Glutamatergic neuron (in vitro differentiated cells): ENCODE measurements at places on chromosomes 5 and 9. TPM values are rescaled to one million over a fixed set of nuclear protein-coding genes. Genes with fewer than 3 reads are reported as not detected.

DNA sequence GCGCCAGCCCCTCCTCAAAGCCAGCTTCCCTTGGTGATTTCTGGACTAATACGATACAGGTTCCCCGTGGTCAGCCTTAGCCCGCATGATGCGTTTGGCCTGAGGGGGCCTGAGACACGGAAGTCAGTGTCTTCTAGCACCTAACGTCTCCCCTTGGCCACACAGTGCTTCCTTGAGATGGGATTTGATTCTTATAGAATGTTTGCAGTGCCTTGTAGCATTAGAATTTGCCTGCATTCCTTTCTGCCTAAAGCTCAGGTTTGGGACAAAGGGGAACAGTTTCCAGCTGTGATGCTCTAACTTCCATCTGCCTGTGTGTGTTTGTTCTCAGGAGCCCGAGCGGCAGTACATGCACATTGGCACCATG, 34.4 kb downstream of the CFAP90 start:
- no peak overlapping the region for H3K27ac ChIP-seq
- no peaks in the 10 kb centered on the region for H3K4me1 ChIP-seq

Gene PROB1
- 1.3 TPM for total RNA-seq

DNA sequence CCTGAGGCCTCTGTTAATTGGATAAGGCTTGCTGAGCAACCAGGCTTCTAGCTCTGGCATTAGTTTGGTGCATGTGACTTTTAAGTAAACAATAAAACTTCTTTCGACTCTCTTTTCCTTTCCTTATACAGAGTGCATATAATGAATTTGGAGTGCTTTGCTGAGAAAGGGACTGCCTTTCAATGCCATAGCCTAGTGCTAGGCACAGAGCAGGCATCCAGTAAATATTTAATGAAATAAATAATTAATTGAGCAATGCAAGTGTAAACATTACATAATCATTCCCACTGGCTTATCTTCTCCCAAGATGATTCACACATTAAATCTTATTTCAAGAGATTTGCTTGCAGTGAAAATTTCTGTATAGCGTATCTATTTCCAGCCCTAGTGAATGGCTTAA, 74.1 kb downstream of the NMUR2 start:
- H3K36me3 ChIP-seq, result no peaks in the 10 kb centered on the region
- peaks cover 18% of the 10 kb centered on the region for H3K4me1 ChIP-seq
- H3K27ac ChIP-seq, result no peak overlapping the region

GRCh38 chr5:124922255-124922975, 176.0 kb upstream of the ZNF608 start:
- H3K27ac ChIP-seq, result no peak overlapping the region
- no peaks in the 10 kb centered on the region for H3K36me3 ChIP-seq
- H3K4me1 ChIP-seq, result peaks cover 12% of the 10 kb centered on the region
- H3K4me3 ChIP-seq, result no peak overlapping the region
- H3K27me3 ChIP-seq, result no peaks in the 10 kb centered on the region
- no peak for DNase-seq

DNA sequence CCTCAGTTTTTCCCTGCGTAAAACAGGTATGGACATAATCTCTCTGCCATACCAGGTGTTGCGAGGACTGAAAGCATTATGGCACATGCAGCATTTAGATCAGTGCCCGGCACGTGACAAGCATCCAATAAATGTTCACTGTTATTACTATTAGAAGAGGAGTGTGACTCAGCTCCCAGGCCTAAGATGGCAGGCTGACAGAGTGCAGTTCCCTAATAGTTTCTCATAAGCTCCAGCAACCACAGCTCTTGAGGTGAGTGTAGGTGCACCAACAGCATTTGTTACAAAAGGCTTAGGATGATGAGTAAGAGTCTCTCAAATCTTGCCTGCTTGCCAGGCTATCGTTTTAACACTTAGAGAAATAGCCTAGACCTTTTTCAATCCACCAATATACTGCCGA, 28.9 kb upstream of the GLIS3 start:
- no peak overlapping the region for H3K4me3 ChIP-seq
- peaks cover 5% of the 10 kb centered on the region for H3K36me3 ChIP-seq
- H3K27me3 ChIP-seq, result peaks cover 2% of the 10 kb centered on the region
- H3K27ac ChIP-seq, result no peak overlapping the region
- H3K4me1 ChIP-seq, result no peaks in the 10 kb centered on the region
- DNase-seq, result no peak

Gene GCNT1
- total RNA-seq, result 1.2 TPM

Gene PDCD1LG2
- not detected for total RNA-seq

Gene ENTPD8
- total RNA-seq, result 1.0 TPM

DNA sequence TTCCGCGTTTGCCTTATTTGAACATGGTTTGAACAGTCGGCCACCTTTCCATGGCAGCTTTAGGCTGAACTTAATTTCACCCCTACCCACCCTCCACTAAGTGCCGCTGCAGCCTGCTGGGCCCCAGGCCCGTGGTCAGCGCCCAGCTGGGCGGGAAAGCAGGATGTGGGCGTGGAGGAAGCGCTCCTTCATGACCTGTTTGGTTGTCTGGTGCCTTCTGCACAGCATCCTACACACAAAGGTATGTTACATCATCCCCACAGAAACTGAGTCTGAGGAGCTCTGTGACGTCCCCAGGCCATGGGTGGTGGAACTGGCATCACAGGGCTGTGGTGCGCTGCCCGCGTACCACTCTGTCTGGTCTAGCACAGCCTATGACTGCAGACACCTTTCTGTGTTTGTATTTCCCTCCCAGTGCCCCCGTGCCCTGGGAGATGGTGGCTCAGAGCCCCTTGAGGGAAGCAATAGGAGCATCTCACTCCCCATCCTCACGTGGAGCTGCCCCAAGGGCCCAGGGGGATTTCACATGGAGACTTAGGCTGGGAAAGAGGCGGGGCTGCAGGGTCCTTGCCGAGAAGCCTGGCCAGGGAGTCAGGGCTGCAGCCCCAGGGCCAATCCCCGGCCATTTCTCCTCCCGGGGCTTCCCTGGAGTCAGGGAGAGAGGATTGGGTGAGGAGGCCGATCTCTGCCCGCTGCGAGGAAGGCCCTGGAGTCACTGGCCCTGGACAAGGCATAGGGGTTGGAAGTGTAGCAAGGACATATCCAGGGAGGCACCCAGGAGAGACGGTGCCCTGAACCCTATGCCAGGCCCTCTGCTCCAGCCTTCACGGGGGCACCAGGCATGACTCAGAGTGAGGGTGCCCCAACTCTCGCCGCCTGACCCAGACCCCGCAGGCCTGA, 37.5 kb upstream of the SUSD3 start:
- H3K4me3 ChIP-seq, result no peak overlapping the region
- H3K36me3 ChIP-seq, result no peaks in the 10 kb centered on the region
- no peaks in the 10 kb centered on the region for H3K4me1 ChIP-seq
- peaks cover 3% of the 10 kb centered on the region for H3K27me3 ChIP-seq
- H3K27ac ChIP-seq, result no peak overlapping the region

Gene TNFSF8
- not detected for total RNA-seq

GRCh38 chr9:75116306-75116705, 28.0 kb downstream of the OSTF1 start:
- no peak overlapping the region for H3K4me3 ChIP-seq
- no peak overlapping the region for H3K27ac ChIP-seq
- DNase-seq, result no peak
- H3K36me3 ChIP-seq, result peaks cover 10% of the 10 kb centered on the region

- H3K27me3 ChIP-seq, result no peaks in the 10 kb centered on the region
- no peak overlapping the region for H3K4me3 ChIP-seq
- DNase-seq, result no peak
- H3K4me1 ChIP-seq, result no peaks in the 10 kb centered on the region
These were observed 129.5 kb downstream of the NIPBL start for GRCh38 chr5:37005946-37006540.

GRCh38 chr5:172659909-172660628, 19.0 kb downstream of the NEURL1B start:
- peak overlapping the region; percentile 64 for H3K4me3 ChIP-seq
- H3K4me1 ChIP-seq, result peaks cover 23% of the 10 kb centered on the region
- H3K27me3 ChIP-seq, result peaks cover 8% of the 10 kb centered on the region
- peaks cover 12% of the 10 kb centered on the region for H3K36me3 ChIP-seq
- peak; percentile 90 for DNase-seq

DNA sequence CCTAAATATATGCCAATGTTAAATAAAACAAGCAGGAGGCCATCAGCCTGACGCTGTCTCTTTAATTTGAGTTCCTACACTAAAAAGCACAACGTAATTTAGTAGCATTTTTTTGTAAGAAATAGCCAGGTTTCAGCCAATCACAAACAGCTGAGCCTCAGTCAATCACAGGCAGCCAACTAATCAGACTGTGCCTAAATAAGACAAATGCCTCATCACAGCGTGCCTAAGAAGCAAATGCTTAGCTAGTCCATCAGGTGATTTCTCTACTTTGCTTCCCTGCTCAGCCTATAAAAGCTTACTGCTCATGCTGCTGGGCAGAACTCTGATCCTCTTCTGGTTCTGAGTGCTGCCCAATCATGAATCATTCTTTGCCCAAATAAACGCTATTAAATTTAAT, 38.3 kb upstream of the RORB start:
- no peaks in the 10 kb centered on the region for H3K27me3 ChIP-seq
- no peak for DNase-seq
- no peak overlapping the region for H3K27ac ChIP-seq
- no peak overlapping the region for H3K4me3 ChIP-seq
- H3K36me3 ChIP-seq, result no peaks in the 10 kb centered on the region
- no peaks in the 10 kb centered on the region for H3K4me1 ChIP-seq

Gene NOXA1
- 2.6 TPM for total RNA-seq

- DNase-seq, result no peak
- no peaks in the 10 kb centered on the region for H3K27me3 ChIP-seq
- H3K4me3 ChIP-seq, result no peak overlapping the region
- peaks cover 2% of the 10 kb centered on the region for H3K4me1 ChIP-seq
These were observed 35.5 kb upstream of the TENT2 start for GRCh38 chr5:79576606-79577289.

Gene SLC6A3
- total RNA-seq, result 22.4 TPM

DNA sequence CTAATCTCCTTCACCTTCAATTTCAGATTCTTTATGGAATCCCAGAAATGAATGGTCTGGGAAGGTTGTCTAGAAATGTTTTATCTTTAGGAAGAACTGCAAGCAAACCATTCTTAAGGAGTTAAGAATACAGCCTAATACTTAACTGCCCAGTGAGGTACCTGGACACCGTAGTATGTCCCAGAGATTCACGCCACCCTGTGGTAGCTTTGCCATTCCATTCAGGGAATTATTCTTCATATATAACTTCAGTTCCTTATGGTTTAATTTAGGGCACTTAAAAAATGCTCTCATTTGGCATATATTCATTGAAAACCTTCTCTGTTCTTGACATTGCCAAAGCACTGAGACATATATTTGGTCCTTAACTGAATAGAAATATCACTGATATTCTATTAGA, 49.7 kb downstream of the ACTBL2 start:
- DNase-seq, result no peak
- H3K4me3 ChIP-seq, result no peak overlapping the region
- peaks cover 7% of the 10 kb centered on the region for H3K27me3 ChIP-seq
- H3K36me3 ChIP-seq, result no peaks in the 10 kb centered on the region

DNA sequence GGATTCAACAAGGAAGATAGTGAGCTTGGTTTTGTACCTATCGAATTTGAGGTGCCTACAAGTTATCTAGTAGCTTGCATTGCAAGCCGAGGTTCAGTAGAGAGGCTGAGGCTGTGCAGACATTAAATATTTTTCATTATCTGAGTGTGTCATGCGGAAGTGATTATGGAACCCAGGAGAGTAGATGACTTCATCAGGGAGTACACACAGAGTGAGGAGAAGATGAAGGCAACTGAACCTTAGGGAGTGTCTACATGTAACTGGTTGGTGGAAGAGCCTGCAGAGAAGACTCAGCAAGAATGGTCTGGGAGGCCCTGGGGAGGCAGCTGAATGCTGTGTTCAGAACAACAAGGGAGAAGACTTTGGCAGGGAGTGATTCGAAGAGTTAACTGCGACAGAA, 393.9 kb downstream of the ARHGEF28 start:
- no peak overlapping the region for H3K27ac ChIP-seq
- DNase-seq, result no peak
- no peak overlapping the region for H3K4me3 ChIP-seq
- H3K4me1 ChIP-seq, result no peaks in the 10 kb centered on the region

DNA sequence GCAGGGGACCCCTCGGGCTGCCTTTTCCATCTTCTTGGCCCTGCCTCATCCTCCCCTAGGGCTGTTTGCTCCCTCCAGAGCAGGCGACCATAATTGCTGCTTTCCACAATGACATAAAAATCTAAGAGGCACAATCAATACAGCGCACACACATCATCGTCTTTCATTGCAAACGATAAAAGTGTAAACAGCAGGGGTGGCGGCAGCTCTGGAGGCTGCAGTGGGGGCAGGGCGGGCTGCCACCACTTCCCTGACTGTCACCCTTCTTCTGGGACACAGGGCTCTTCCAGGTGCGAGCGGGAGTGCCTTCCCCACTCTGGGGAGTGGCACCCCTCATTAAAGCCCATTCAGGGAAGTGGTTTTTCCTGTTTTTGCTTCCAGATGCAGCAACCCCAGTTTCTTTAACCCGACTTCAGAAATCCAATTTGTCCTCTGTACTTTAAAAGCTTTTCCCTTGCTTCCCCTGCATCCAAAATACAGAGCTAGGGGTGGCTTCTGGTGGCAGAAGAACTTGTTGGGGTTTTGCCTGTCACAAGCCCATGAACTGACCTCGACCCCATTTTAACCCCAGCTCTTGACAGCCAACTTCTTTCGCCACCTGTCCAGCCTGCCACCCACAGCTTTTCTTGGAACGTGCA, 45.7 kb downstream of the TSPAN17 start:
- peaks cover 26% of the 10 kb centered on the region for H3K4me1 ChIP-seq
- DNase-seq, result no peak
- H3K36me3 ChIP-seq, result no peaks in the 10 kb centered on the region
- no peak overlapping the region for H3K4me3 ChIP-seq

DNA sequence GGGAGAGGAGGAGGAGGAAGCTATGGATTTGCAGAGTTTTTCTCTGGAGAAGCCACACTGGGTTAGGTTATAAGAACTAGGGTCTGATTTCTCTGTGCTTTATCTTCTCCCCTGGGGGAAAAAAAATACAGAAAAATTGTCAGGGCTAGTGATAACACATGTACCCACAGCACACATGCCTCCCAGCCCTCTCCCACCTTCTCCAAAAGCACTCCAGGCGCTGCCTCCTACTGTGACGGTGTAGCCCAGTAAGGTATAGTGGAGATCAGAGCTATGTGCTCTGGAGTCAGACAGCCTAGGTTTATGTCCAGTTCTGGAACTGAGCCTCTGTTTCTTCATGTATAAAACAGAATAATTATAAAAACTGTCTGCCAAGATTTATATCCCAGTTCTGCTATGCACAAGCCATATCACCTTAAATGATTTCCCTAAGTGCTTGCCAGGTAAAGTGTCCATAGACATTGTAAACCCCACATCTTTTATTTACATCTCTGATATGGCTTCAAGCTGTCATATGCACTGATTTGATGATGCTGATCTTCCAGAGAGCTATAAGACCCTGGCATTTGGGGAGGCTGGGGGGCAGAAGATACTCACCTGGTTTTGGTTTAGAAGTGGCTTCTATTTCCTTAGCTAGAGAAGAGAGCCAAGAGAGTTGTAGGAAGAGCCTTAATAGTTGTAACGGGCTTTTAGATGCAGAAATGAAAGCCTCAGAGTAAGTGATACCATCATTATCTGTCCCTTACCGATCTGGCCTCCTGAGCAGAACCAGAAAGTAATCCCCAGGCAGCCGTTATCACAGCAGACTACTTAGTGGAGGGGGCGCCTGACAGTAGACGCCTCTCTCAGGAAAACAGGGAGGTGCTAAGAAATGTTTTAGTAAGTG, 7.6 kb downstream of the SLC1A3 start:
- peak; percentile 24 for DNase-seq
- H3K4me1 ChIP-seq, result peaks cover 11% of the 10 kb centered on the region
- no peaks in the 10 kb centered on the region for H3K36me3 ChIP-seq
- peak overlapping the region; percentile 32 for H3K4me3 ChIP-seq

- peaks cover 24% of the 10 kb centered on the region for H3K36me3 ChIP-seq
- no peak for DNase-seq
- H3K27me3 ChIP-seq, result peaks cover 6% of the 10 kb centered on the region
- peak overlapping the region; percentile 34 for H3K27ac ChIP-seq
These were observed 34.3 kb upstream of the RNF130 start for GRCh38 chr5:180105827-180106312.
